Activated naive CD4-positive, alpha-beta T cell treated with anti-CD3 and anti-CD28 coated beads for 36 hours (primary cell): ENCODE measurements at places on chromosomes 5 and 9. TPM values are rescaled to one million over a fixed set of nuclear protein-coding genes. Genes with fewer than 3 reads are reported as not detected.

DNA sequence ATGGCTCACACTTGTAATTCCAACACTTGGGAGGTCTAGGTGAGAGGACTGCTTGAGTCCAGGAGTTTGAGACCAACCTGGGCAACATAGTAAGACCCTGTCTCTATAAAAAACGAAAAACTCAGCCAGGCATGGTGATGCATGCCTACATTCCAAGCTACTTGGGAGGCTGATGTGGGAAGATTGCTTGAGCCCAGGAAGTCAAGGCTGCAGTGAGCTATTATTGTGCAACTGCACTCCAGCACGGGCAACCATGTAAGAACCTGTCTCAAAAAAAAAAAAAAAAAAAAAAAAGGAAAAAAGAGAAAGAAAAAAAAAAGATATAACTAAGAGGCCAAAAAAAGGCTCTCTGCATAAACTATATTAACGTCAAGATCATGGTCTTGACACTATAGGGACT is 27.3 kb downstream of the GIN1 start:
- peaks cover 49% of the 10 kb centered on the region for H3K36me3 ChIP-seq
- H3K4me3 ChIP-seq, result no peak overlapping the region
- no peaks in the 10 kb centered on the region for H3K27me3 ChIP-seq

DNA sequence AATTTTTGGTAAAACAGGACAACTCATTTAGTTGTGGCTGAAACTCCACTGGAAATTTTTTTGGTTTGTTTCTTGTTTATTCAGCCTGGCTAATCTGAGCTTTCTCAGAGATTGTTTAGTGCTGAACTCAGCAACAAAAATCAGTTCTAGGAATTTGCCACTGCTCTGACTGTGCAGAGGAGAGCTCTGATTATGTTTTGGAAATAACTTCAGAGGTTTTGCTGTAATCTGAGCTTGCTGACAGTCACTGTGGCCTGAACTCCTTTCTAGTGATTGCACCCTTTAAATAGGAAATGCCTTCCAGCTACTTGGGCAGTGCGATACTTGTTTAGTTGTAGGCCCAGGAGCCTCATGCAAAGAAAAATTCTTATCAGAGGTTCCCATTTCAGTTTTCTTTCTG is 60.2 kb downstream of the OSTF1 start:
- no peak overlapping the region for H3K4me3 ChIP-seq
- peaks cover 29% of the 10 kb centered on the region for H3K36me3 ChIP-seq
- H3K4me1 ChIP-seq, result peaks cover 64% of the 10 kb centered on the region
- peak overlapping the region; percentile 83 for H3K27ac ChIP-seq

DNA sequence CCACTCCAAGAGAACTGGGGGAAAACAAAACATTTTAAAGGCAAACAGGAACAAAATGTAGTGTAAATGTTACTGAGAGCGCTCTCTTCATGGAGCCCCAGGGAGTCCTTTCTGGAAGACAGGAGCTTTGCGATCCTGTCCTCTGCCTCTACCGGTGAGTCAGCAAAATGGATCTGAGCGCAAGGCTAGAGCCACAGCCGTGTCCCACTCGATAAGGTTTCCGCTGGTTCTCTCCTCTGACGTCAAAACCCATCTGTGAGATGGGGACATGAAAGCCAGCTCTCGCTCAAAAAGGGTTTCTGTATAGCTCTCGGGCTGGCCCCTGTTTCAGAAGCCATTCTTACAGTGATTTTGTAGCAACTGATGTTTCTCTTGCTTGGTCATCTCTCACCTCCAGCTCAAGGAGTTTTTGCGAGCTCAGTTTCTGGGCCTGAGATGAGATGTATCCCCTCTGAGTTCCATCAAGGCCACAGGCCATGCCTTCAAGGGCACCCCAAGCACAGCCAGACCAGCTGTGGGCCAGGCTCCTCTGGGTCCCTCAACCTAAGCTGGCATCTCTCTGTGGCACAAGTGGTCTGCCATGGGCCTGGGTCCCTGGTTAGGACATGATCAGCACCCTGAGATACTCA is 101.6 kb downstream of the FSTL4 start:
- no peak overlapping the region for H3K27ac ChIP-seq
- H3K4me3 ChIP-seq, result no peak overlapping the region
- H3K36me3 ChIP-seq, result no peaks in the 10 kb centered on the region

DNA sequence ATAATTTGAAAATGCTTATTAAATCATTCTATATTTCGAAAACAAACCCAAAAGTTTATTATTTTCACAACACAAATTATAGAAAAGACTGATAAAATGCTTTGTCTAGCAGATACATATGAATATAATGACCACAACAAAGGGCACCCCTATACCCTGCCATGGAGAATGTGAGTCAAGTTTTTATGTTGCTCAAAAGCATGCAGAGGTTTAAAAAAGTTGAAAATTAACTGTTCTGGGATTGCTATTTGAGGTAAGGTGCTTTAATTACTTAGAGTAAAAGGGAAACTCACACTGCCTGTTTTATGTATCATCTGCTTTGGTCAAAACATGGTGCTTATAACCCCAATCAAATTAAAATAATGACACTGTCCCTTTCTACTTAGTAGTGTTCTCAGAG is 41.0 kb downstream of the MLANA start:
- no peaks in the 10 kb centered on the region for H3K27me3 ChIP-seq
- no peak overlapping the region for H3K4me3 ChIP-seq
- no peak overlapping the region for H3K27ac ChIP-seq

DNA sequence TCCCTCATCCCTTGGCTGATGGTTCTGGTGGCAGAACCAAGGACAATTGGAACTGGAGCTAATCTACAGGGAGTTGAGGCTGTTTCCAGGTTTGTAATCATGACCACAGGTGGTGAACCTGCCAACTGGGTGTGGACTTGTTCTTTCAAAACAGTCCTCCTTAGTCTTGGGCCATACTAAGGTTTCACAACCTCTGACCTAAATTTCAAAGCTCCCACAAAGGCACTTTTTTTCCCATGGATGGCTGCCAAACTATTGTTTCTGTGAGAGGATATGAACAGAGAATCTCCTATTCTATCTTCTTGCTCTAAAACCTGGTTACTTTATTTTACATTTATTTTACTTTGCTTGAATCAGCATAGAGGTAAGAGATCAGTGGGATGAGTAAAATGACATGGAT is 106.5 kb upstream of the IZUMO3 start:
- no peak for DNase-seq
- H3K4me1 ChIP-seq, result no peaks in the 10 kb centered on the region
- no peaks in the 10 kb centered on the region for H3K36me3 ChIP-seq
- no peak overlapping the region for H3K27ac ChIP-seq
- no peaks in the 10 kb centered on the region for H3K27me3 ChIP-seq

Gene FAM221B
- total RNA-seq, result not detected

Gene SLC6A3
- total RNA-seq, result not detected

Gene ZNF608
- not detected for total RNA-seq

Gene LCN9
- total RNA-seq, result not detected

Gene MSX2
- not detected for total RNA-seq
